Activated B cell treated with CpG ODN at 0.5 μM for 24 hours (primary cell): ENCODE measurements at places on chromosomes 16 and 17. TPM values are rescaled to one million over a fixed set of nuclear protein-coding genes. Genes with fewer than 3 reads are reported as not detected.

DNA sequence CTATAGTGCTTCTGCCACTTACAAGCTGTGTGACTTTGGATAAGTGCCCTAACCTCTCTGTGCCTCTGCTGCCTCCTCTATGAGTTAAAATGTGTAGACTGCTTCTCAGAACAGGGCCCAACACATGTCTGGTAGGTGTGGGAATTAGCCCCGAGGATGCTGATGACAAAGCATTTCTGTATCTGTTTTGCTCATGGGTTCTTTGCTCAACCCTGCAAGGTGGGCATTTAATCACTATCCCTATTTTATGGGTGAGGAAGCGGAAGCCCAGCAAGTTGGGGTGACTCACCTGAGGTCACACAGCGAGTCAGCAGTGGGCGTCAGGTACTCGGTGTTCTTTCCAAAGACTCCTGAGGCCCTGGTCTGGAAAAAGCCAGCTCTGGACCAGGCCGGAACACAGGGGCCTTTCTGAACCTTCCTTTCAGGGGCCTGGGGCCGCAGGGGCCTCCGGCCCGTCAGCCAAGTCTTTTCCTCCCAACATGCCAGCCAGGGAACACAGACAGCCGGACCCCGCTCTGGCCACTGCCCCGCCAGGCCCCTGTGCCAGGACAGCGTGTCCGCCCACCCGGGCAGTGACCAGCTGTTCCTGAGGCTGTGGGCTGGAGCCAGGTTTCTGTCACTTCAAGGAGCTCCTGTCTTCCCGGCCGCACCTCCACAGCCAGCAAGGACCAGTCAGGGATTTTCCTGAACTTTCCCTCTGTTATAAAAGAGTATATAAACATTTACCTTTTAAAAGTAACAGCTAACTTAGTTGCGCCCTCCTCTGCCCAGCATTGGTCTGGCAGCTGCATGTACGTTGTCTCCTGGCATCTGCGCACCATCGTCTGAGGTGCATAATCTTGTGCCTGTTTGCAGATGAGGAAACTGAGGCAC, 62.5 kb downstream of the SREBF1 start:
- no peak for DNase-seq

DNA sequence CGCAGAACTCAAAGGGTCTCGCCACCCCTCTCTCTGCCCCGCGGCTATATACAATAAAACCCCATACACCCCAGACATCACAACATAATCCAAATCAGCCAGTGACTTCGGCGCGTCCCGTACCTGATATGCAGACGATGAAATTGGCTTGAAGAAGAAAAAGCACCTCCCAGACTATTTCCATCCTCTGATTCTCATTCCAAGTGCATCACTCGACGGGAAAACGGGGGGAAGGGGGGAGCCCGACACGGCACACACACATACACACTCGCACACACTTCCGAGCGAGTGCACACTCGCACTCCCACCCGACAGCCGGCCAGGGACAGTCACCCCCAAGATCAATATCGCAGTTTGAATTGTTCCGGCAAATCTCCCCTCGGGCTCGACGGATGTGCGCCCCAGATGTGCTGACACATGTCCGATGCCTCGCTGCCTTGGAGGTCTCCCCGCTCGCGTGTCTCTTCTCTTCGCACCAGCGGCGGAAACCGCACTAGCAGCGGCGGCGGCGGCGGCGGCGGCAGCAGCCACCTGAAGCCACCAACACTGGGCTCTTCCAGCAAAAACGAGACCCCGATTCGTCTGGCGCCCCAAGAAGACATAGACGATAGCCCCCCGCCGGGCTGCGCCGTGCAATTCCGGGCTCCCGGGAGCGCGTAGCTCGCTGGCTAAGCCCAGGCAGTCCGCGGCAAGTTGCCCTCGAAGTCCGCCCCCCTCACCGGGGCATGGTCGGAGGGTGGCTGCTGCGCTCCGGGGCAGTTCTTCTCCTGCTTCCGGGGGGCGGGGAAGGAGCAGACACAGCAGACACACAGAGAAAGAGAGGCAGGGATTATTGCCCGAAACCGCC, 688 bp downstream of the CA10 start:
- DNase-seq, result no peak

DNA sequence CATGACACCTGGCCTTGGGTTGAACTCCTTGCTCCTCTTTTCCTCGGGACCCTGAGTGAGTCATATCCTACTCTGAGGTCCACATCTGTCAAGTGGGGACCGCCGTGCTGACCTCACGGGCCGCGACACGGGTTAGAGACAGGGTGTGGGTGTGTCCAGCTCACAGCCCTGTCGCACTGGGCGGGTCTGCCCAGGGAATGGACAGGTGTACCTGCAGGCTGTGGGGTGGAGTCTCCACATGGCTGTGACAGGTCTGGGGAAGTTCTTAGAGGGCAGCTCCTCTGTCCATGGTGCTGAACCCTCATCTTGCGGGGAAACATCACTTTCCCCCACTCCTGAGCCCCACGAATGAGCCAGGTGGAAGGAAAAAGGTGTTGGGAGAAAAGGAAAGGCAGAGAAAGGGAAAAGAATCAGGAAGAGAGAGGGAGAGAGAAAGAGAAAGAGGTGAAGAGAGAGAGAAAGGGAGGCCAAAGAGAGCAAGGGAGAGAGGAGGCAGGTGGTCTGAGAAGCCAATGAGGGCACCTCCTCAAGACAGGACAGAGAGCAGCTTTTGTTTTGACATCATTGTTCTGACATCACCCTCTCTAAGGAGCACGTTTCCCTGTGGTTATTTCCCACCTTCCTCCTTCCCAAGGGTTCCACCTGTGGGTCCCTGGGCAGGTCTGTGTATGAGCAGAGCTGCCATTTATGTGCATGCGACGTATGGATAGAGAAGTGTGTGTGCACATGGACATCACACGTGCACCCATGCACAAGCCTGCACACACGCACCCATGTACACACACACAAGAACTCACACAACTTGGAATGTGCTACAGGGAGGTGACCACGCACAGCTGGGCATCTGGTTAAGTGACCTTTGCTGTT, 32.6 kb upstream of the CBFA2T3 start:
- DNase-seq, result no peak

GRCh38 chr16:79543219-79543618, 57.3 kb downstream of the MAF start:
- no peak for DNase-seq

- no peak for DNase-seq
Measured at GRCh38 chr16:7124701-7125100, 207.9 kb upstream of the RBFOX1 start.

The RNF157 gene
- total RNA-seq, result 3.1 and 3.5 TPM in 2 replicates

DNA sequence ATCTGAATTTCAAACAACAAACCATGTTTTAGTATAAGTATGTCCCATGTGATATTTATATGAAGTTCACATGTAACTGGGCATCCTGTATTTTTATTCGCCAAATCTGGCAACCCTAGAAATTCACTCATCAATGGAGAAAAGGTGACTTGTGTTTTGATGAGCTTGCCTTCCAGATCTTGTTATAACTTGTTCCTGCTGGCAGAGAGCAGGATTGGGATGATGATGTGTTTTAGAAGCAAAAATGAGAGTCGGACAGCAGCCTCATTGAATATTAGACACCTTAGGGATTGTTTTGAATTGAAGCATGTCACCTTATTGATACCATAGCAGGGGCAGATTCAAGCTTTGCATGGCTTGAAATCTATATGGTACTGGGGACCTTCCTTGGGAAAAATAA, 85.4 kb upstream of the MED13 start:
- DNase-seq, result no peak

- DNase-seq, result no peak
Measured at GRCh38 chr17:13561606-13562270, 40.0 kb downstream of the HS3ST3A1 start.

- no peak for DNase-seq
Measured at GRCh38 chr16:67961551-67961957, 6.9 kb downstream of the SLC12A4 start.

DNA sequence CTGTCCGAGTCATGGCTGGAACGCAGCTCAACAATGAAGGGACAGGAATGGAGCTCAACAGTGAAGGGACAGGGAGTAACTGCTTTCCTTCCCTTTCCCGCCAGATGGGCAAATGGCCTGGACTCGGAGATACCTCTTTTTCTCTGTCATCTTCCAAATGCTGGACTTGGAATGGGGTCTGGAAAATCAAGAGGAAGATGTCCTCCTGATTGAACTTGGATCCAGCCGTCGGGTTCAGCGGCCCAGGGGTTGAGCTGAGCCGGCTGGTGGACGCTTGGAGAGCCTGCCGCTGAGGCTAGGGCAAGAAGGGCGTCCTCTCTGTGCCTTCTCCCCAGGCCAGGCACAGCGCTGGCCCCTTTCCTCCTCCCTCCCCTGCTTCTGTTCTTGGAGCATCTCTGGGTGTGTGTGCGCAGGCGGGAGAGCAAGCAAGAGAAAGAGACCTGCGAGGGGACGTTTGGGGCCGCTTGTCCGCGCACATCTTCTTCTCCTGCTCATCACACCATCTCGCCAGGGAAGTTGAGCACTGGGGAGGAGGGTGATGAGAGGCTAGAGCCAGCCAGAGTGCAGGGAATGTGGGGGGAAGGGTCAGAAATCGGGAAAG, 6.6 kb downstream of the NEUROD2 start:
- DNase-seq, result no peak

- no peak for DNase-seq
Measured at GRCh38 chr16:67533024-67533560, 4.5 kb downstream of the RIPOR1 start.

The PRAC1 gene
- total RNA-seq, result not detected in 2 replicates

DNA sequence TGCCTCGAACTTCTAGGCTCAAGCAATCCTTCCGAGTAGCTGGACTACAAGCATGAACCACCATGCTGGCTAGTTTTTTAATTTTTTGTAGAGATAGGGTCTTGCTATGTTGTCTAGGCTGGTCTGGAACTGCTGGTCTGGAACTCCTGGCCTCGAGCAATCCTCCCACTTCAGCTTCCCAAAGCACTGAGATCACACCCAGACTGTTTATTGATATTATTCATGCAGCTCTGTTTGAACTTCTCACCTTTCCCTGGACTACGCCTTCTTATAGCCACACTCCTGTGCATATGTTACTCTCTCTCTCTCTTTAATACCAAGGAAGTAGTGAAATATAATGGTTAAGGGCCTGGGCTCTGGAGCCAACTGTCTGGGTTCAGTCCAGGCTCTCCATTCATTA, 4.6 kb downstream of the COG7 start:
- no peak for DNase-seq

The SPN gene
- 2.4 and 2.7 TPM in 2 replicates for total RNA-seq

- DNase-seq, result no peak
Measured at GRCh38 chr17:80727409-80727755, 182.7 kb downstream of the RPTOR start.

DNA sequence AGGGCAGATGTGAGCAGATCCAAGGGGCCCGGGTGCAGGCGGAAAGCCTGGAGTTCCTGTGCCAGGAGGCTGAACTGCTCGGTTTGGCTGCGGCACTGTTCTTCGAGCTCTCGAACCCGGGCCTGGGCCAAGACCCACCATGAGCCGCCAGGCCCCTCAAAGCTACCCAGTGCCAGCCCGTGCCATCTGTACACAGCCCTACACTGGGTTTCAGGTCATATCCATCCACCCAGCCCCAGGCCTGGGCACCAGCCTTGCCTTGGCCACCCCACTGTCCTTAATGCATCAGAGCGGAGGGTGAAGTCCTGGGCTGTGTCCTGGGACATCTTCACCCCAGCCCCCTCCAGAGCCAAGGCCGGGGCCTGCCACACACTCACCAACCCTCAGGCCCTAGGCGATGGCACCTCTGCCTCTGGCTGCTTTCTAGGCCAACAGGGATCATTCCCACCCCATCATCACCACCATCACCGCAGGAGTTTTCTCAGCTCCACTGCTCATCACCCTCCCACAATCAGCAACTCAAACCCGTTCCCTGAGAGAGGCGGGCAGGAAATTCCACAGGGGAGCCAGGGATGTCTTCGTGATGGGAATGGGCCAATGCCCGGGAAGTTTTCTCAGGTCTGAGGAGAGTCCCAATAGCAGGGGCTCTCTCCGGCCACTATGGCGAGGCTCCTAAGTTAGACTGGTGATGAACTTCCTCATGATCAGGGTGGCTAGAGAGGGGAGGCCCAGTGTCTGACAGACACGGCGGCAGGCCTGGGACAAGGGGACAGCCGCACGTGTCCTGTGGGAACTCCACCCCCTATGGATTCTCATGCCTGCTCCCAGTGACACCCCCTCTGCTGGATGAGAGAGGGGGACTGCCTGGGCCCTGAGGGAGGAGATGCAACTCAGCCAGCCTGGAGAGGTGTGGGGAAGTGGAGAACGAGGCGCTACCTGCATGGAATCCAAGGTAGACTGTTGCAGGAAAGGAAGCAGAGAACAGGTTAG, 9.1 kb downstream of the TSPOAP1 start:
- DNase-seq, result no peak

- DNase-seq, result no peak
Measured at GRCh38 chr17:4572131-4572530, 11.8 kb upstream of the GGT6 start.

- no peak for DNase-seq
Measured at GRCh38 chr16:74605332-74605731, 1.6 kb downstream of the GLG1 start.

The ZNF768 gene
- 29.2 and 30.7 TPM in 2 replicates for total RNA-seq

DNA sequence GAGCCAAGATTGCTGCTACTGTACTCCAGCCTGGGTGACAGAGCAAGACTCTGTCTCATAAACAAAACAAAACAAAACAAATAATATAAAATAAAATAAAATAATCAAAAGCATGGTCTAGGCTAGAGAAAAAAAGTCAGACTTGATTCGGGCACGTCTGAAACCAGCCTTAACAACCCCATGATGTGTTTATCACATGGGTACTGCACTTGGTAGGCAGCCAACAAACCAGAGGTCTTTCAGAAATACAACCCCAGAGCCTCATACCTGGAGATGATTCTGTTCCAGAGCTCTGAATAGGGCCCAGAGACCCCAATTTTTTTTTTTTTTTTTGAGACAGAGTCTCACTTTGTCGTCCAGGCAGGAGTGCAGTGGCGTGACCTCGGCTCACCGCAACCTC, 9.6 kb upstream of the HAPSTR1 start:
- DNase-seq, result no peak

GRCh38 chr17:61362852-61363600, 36.6 kb upstream of the TBX2 start:
- DNase-seq, result no peak

The PSMB3 gene
- total RNA-seq, result 234 and 250 TPM in 2 replicates

DNA sequence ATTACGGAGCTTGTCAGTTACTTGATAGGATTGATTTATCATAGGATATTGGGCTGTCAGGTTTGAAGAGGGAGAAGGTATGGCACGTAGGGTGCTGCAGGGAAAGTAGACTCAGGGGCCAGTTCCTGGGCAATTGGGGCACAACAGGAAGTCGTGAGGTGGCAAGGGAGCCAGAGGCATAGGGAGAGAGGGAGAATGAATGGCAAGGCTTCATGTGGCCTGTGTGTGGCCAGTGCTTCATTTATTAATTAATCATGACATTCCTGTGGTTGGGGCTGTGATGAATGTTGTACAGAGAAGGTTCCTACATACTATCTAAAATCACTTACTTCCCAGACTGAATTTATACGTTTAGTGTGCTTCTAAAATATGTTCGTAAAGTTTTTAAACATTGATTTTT, 19.3 kb downstream of the MFSD11 start:
- DNase-seq, result no peak

The IRF8 gene
- total RNA-seq, result 234 and 248 TPM in 2 replicates

The STX1B gene
- 1.2 and 1.6 TPM in 2 replicates for total RNA-seq

The IST1 gene
- total RNA-seq, result 199 and 206 TPM in 2 replicates
